ENCODE measurements at places on chromosomes 4 and X.

GRCh38 chrX:30589146-30589888, 11.8 kb upstream of the TASL start:
- DNase-seq = no peak

GRCh38 chr4:6468376-6468775, 4.0 kb downstream of the PPP2R2C start:
- DNase-seq = no peak

GRCh38 chr4:6688879-6689505, 4.7 kb upstream of the S100P start:
- peak; percentile 78 for DNase-seq

- no peak for DNase-seq
These were observed 658 bp downstream of the SH3TC1 start for GRCh38 chr4:8199594-8200301.

DNA sequence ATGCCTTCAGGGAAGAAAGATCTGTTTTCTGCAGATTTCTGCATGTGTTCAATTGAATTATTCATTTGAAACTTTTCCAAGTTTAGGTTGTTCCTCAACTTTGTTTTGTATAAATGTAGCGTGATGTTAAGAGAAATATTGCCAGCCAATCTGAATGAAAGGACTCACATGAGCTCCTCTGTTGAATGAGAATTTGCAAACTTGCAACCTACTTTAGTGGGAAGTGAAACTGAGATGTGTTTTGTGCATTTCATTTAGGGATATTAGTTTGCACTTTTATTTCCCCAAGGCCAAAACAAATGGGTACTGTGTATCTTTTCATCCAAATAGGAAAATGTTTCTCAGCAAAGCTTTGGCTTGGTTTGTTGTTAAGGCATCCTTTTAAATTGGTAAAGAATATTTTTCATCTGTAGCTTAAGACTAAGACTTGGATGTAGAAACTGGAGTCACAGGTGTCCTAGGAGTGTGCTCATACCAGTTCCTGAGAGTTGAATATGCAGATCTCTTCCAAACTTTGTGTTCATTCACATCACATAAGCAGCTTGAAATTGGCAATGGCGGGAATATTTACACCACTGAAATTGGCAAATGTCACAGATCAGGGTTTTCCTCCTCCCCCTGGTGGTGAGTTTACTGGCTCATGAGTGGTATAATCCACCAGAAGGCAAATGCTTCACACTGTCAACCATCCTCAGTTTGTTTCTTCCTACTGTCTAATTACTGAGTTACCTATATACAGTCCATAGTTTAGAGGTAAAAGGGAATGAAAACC, 193.6 kb upstream of the BANK1 start:
- DNase-seq = peak; percentile 46

GRCh38 chr4:3700223-3700622, 66.0 kb upstream of the ADRA2C start:
- DNase-seq = no peak

GRCh38 chr4:86840858-86841257, 8.3 kb downstream of the SLC10A6 start:
- no peak for DNase-seq

DNA sequence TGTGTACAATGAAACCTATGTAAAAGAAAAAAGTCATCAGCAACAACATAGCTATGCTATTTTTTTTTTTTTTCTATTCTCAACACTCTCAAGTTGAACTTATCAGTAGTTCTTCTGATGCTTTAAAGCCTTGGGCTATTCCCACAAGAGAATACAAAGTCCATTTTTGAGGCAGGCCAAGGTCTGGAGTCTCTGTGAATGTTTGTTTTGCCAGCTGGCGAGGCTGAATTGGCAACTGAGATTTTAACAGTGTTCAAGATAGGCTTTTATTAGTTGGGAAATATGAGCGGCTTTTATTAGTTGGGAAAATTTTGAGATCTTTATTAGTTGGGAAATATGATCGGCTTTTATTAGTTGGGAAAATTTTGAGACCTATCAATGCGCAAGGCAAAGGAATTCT, 336.6 kb downstream of the SLITRK2 start:
- no peak for DNase-seq

GRCh38 chrX:111309083-111309482, 38.8 kb upstream of the CAPN6 start:
- DNase-seq = no peak

GRCh38 chr4:22531311-22532019, 15.6 kb upstream of the ADGRA3 start:
- DNase-seq = no peak

- no peak for DNase-seq
These were observed 240.5 kb downstream of the MAML3 start for GRCh38 chr4:139913398-139913990.
